GM12878 (cell line): ENCODE measurements at places on chromosomes 1 and 21. TPM values are rescaled to one million over a fixed set of nuclear protein-coding genes. Genes with fewer than 3 reads are reported as not detected.

FCER1A gene
- not detected in 2 replicates for total RNA-seq

- DNase-seq = no peak
Measured at GRCh38 chr1:91749788-91750231, 136.1 kb downstream of the TGFBR3 start.

DNA sequence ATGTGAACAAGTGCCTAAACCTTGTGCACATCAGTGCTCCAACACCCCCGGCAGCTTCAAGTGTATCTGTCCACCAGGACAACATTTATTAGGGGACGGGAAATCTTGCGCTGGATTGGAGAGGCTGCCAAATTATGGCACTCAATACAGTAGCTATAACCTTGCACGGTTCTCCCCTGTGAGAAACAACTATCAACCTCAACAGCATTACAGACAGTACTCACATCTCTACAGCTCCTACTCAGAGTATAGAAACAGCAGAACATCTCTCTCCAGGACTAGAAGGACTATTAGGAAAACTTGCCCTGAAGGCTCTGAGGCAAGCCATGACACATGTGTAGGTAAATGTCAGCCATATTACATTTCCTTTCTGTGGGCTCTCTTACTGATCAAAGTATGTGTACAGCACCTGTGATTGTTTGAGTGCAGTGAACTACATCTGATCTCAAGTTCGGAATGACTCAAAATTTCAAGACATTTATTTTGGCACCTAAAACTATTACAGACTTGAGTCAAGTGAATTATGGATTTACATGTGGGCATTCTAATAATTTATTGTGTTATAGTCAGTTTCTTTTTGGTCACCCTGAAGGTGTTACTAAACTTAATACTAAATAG is 196.5 kb downstream of the TPR start:
- no peak for DNase-seq

- no peak for DNase-seq
Measured at GRCh38 chr1:34163792-34164731, 968 bp downstream of the CSMD2 start.
